AG20443 (cell line): ENCODE measurements at places on chromosomes 16 and 17.

GRCh38 chr16:66121466-66121865 lies 245.0 kb upstream of the CDH5 start:
- DNase-seq = no peak

GRCh38 chr16:23248261-23249194 lies 53.6 kb upstream of the SCNN1B start:
- peak; percentile 34 for DNase-seq

DNA sequence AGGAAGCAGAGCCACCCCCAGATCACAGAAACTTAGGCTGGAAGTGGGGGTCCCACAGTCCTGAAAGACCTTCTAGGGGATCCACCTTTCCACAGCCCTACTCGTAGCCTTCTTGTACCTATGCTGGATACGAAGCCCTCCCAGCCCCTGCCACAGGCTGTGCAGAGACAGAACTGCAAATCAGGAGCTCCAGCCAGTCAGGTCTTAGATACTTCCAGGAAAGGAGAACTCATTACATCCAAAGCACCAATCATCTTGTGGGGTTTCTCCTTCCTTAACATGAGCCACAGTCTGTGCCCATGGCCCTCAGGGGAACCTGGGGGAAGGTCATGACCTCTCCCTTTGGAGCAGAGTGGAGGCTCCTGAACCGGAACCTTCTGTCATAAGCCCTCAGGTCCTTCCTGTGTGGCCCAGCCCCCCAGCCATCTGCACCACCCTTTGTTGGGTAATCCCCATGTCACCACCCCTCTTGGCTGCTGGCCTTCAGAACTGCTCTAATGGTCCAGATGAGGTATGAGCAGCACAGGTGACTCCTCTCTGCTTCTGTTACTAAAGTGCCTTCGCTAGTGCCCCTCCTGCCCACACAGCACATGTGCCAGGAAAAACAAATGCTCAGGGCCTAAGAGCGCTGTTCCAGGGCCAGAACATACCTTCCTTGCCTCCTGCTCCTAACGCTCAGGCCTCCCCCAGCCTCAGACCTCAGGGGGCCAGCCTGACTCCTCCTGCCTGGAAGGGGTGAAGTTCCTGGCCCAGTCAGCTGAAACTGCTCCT lies 14.6 kb downstream of the SRCIN1 start:
- no peak for DNase-seq

GRCh38 chr17:75342996-75343395 lies 53.8 kb upstream of the SLC25A19 start:
- DNase-seq = no peak

- DNase-seq = no peak
Measured at GRCh38 chr16:1537138-1537577, 3.7 kb downstream of the TMEM204 start.

DNA sequence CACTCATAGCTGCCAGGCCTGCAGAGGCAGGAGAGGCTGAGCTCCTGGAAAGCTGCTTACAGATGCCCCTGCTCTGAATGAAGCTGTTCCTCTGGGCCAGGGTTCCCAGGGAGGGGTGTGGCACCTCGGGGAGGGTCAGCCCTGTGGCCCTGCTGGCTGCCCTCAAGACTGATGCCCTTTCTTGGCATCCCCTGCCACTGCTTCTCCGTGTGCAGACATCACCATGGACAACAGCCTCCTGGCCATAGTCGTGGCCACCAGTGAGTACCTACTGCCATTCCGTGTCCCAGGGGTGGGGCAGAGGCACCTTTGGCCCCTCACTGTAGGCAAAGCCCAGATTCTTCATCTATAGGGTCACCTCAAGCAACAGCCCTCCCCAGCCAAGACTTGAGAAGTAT lies 8.9 kb downstream of the MRPL27 start:
- no peak for DNase-seq

- DNase-seq = peak; percentile 61
Measured at GRCh38 chr16:69691980-69692911, 34.1 kb downstream of the NQO1 start.

DNA sequence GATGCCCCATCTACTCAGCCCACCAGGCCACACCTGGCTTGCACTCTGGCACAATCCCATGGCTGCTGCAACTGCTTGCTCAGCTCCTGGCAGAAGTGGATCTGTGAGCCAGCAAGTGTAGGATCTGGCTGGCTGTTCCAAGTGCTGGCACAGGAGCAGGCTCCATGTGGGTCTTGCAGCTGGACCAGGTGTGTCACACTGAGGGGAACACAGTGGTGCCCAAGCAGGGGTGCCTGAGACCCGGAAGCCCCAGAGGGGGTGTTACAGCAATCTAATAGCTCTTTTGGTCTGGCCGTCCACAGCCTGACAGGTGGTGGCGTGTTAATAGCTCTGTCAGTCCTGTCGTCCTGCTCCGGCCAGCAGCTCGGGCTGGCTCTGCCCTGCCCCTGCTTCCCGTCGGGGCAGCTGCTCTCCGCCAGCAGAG lies 19.6 kb upstream of the GOT2 start:
- DNase-seq = no peak

DNA sequence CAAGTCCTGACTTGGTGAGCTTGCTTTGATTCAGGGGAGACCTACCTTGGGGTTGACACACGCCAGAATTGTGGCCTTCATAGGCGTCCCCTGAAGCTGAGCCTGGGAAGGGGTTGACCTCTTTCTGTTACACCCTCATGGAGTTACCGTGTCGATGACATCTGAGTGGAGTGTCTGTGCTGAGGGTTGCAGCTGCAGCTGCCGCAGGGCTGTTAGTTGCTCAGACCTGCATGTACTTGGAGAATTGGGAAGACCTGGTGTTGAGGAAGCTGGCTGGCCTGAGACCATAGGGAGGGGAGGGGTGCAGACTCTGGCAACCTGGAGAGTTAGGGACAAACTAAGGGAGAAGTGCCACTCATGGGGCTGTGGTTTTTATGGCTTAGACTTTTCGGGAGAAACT lies 9.6 kb downstream of the GSE1 start:
- DNase-seq = no peak

DNA sequence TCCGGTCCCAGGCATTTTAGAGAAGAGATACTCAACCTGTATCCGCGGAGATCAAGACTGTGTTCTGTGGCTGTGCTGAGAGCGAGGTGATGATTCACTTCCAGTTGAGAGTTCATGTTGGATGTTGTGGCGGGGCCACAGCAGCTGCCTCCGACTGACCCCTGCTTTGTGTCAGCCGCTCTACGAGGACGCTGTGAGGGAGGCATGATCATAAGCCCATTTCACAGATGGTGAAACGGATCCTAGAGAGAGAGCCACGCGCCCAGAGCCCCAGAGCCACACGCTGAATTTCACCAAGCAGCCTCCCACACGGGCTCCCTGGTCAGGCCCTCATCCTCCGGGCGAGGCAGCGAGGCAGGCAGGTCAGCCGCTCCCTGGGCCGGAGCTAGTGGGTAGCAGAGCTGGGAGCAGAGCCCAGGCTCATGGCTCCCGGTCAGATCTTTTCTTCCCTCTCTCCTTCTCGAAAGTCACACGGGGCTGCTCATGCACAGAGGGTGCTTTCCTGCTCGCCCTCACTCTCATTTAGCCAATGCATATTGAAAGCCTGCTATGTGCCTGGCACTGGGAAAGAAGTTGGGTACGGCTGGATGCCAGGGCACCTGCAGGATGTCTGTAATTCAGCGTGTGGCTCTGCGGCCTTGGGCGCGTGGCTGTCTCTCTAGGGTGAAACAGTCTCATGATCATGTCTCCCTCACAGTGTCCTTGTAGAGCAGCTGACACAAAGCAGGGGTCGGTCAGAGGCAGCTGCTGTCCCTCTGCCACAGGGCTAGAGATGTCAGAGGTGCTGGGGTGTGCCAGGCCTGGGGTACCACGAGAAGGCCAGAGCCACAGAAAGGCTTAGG lies 155.6 kb upstream of the CHMP6 start:
- no peak for DNase-seq

DNA sequence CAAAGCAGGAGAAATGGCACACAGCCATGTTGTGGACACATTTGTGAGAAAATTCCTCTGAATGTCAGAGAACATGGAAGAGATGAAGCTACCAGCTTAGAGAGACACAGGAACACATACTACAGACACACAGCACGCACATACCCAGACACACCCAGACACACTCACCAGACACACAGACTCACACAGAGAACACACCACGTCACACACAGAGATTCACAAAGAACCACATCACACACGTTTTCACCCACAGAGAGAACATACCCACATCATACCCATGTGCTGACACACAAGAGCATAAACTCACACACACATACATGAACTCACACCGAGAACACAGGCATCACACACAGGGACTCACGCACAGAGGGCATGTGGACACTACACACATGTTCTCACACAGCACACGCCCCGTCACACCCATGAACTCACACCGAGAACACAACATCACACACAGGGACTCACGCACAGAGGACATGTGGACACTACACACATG lies 124.9 kb downstream of the METRNL start:
- DNase-seq = no peak

DNA sequence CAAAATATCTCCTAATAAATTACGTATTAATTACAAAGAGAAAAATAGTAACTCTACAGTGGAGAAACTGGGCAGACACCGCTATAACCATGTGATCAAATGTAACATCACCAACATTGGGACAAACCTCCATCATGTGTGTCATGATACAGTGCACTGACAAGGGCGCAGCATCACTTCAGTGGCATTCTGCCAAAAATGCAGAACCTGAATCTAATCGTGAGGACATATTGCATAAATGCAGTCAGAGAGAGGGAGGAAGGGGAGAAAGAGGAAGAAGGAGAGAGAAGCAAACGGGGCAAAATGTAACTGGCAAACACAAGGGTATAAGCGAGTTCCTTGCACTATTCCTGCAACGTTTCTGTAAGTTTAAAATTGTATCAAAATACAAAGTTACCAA lies 74.2 kb upstream of the MARCHF10 start:
- no peak for DNase-seq

- DNase-seq = peak; percentile 82
Measured at GRCh38 chr17:80859002-80859941, 132.4 kb upstream of the CHMP6 start.

DNA sequence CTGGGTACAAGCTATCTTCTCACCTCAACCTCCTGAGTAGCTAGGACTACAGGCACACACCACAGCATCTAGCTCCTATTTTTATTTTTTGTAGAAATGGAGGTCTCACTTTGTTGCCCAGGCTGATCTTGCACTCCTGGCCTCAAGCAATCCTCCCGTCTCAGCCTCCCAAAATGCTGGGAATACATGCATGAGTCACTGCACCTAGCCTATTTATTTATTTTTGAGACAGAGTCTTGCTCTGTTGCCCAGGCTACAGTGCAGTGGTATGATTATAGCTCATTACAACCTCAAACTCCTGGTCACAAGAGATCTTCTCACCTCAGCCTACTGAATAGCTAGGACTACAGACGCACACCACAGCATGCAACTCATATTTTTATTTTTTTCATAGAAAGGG lies 40.1 kb upstream of the RGS9 start:
- no peak for DNase-seq

- no peak for DNase-seq
Measured at GRCh38 chr16:75996491-75996890, 270.2 kb upstream of the CPHXL start.

DNA sequence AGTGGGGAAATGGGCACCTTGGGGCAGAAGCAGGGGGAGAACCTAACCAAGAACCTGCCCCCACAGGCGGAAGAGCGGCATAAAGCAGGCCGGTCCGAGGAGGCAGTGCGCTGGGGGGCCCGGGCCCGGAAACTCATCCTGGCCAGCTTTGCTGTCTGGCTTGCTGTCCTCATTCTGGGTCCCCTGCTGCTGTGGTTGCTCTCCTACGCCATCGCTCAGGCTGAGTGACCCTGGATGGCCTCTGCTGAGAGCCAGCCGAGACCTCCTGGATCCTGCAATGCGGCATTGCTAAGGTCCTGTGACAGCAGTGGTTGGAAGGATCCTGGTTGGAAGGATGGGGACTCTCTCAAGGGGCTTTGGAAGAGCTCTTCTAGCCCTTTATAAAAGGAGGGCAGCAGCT lies 4.5 kb upstream of the PHKG2 start:
- DNase-seq = no peak

- DNase-seq = peak; percentile 72
Measured at GRCh38 chr17:74089869-74090464, 113.5 kb upstream of the RPL38 start.

DNA sequence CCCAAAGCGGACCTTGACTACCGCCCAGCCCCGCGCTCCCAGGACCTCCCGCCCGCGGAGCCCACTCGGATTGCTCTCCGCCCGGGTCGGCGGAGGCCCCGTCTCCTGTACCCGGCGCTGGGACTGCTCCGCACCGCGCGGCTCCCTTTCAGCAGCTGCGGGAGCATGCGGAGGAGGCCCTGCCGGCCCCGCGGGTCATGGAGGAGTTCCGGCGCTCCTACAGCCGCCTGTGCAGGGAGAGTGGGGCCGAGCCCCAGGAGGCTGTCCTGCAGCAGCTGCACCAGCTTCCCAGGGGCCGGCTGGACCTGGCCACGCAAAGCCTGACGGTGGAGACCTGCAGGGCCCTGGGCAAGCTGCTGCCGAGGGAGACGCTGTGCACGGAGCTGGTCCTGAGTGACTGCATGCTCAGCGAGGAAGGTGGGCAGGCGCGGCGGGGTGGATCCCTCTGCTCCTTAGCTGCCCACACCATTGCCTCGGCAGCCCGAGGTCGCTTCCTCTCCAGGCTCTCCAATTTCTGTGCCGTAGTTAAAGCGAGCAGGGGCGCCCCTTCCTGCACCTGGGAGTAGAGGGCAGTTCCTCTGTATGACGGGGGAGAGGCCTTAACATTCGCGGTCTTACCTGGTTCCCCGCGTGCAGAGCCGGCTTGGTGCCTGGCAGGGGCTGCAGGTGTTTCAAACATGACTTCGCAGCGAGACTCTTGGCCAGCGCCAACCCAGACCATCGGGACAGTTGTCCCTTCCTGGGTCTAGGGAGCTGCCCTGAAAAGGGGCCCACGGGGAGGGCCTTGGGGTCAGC lies 539 bp downstream of the LRRC45 start:
- DNase-seq = peak; percentile 41

DNA sequence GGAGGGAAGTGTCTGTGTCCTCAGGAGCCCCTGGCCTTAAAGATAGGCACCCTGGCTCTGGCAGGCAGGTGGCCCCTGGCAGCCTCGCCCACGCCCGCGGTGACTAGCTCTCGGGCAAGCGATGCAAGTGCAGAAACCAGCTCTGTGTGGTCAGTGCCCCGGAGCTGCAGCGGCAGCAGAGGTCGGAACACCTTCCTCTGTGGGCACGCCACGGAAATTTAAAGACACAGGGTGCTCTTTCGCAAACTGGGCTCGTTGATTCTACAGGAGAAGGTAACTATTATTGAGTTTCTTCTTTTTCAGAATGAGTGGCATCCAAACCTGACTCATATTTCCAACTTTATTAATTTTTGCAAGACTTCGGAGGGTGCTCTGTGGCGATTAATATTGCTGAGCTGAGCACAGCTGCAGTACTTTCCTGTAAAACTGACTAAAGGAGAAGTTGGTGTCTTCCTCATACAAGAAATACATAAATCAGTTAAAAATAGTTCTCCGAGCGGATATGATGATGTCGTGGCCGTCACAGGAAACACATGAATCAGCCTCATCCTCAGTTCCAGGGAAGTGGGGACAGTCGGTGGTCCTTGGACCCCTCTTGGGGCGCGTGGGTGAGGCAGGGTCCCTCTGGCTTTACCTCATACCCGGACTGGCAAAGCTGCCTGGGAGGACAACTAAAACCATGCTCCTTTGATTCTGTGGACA lies 120.2 kb downstream of the METRNL start:
- peak; percentile 41 for DNase-seq

GRCh38 chr17:48131216-48131824 lies 23.8 kb downstream of the SNX11 start:
- DNase-seq = peak; percentile 82

GRCh38 chr17:5877948-5878347 lies 192.2 kb upstream of the WSCD1 start:
- DNase-seq = no peak

- DNase-seq = peak; percentile 18
Measured at GRCh38 chr16:17591655-17592405, 121.1 kb upstream of the XYLT1 start.

GRCh38 chr16:11152677-11153331 lies 103.2 kb downstream of the SOCS1 start:
- DNase-seq = no peak
